ENCODE measurements at places on chromosomes 13 and 19.

GRCh38 chr19:6065685-6066374 is 44.5 kb downstream of the RFX2 start:
- DNase-seq = no peak

DNA sequence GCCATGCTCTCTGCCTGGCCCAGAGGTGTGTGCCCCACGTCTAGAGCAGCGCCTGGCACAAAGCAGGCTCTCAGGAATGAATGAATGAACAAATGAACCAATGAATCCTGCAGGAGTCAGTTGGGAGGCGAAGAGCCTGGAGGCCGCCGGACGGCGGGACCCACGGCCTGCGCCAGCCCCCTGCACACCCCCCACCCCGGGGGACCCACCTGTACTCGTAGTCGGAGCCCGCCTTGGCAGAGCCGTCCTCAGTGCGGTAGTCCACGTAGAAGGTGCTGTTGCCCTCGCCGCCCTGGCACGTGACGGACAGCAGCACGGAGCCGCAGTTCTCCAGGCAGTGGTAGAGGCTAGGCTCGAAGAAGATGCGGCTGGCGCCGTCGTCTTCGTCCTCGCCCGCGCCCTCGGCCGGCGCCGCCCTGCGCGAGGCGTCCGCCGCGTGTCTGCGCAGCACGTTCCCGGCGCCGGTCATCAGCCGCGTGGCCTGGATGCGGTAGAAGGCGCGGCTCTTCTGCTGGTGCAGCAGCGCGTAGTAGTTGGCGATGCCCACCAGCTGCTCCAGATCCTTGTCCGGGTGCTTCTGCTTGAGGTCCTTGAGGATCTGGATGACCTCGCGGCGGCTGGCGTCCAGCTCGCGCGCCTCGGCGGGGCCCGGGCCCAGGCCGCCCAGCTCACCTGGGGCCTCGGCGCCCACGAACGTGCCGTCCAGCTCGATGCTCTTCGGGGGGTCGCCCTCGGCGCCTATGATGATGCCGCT is 14.8 kb downstream of the SLC8A2 start:
- no peak for DNase-seq

DNA sequence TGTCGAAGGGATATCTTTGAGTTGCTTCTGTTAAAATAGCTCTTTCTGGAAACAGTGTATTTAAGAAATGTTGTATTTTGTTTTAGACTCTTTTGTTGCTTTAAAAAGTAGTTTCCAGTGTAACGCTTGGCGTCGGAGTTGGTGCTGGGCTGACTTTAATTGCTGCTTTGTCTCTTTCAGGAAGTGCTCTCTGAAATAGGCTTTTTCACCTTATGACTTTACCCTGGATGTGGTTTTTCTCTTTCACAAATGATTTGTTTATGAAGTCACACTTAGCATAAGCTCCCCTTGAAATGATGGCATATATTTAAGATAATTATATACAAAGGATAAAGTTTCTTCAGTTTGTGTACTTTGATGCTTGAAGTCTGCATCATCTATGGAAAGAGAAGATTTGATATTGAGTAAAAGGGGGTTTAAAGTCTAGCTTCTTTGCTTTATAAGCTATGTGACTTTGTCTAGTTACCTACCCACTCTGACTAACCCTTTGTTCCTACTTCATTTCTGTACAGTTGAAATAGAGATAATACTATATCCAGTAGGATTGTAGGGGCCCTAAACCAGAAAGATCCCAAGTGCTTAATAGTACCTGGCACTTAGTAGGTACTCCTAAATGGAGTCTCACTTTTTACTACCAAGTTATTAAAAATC is at the start of gene GPR18:
TSS of gene GPR18 (minus strand) at position 170 of the 651 bp plus-strand sequence. CDS start 2,507 bp downstream, outside the sequence.
- DNase-seq = no peak

DNA sequence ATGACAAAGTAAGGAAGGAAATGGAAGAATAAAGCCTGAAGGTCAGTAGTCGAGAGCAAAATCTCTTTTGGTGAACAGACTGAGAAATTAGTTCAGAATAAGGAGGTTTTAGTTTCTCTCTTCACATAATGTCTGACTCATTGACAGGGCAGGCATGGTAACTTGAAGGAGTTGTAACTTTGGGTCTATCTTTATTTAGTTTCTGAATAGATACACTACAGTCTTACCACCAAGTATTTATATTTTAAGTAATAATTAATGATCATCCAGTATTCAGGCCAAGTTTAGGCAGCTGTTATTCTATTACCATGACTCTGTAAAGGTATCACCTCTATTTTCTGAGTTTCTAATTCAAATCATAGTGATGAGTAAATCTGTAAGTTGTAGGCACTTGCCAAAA is 219.9 kb downstream of the SPRY2 start:
- DNase-seq = no peak

DNA sequence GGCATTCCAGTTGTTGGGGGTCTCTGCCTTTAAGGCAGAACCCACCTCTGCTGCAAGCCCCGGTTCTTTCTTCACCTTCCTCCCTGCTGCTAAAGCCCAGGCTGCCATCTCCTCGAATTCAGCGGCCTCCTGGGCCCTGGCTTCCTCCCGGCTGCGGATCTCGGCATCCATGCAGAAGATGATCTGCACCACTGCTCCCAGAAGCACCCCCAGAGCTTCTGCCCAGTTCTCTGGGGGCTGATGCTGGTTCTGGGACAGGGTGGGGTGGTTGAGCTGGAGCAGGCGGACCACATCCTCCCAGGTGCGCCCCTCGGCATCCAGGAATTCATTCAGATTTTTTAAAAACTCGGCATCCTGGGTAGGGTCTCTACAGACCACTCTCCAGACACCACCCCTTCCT is 987 bp downstream of the PNMA8A start:
- no peak for DNase-seq

GRCh38 chr13:110677731-110678545 is 28.0 kb downstream of the CARS2 start:
- DNase-seq = no peak

GRCh38 chr19:12567951-12568350 is 16.7 kb upstream of the ZNF564 start:
- DNase-seq = no peak

GRCh38 chr19:13882836-13883235 is 5.9 kb downstream of the NANOS3 start:
- no peak for DNase-seq

GRCh38 chr13:19572280-19572679 is 10.9 kb upstream of the TPTE2 start:
- DNase-seq = no peak

- DNase-seq = no peak
These were observed 930 bp upstream of the PDE4C start for GRCh38 chr19:18226956-18227780.

- DNase-seq = no peak
These were observed 17.3 kb downstream of the SIGLEC8 start for GRCh38 chr19:51440846-51441409.

GRCh38 chr13:99948907-99949678 is 22.5 kb downstream of the ZIC5 start:
- DNase-seq = no peak
